ENCODE measurements at places on chromosomes 3 and 15.

GRCh38 chr3:31132132-31132769 is 237.8 kb upstream of the GADL1 start:
- no peak for DNase-seq

GRCh38 chr3:53773611-53774368 is 72.4 kb downstream of the CHDH start:
- DNase-seq: no peak

GRCh38 chr15:65081270-65081669 is 4.7 kb downstream of the KBTBD13 start:
- DNase-seq: peak; percentile 21

GRCh38 chr3:160941885-160942494 is 163.2 kb downstream of the B3GALNT1 start:
- no peak for DNase-seq

GRCh38 chr15:50676799-50677483 is 9.7 kb downstream of the TRPM7 start:
- no peak for DNase-seq

DNA sequence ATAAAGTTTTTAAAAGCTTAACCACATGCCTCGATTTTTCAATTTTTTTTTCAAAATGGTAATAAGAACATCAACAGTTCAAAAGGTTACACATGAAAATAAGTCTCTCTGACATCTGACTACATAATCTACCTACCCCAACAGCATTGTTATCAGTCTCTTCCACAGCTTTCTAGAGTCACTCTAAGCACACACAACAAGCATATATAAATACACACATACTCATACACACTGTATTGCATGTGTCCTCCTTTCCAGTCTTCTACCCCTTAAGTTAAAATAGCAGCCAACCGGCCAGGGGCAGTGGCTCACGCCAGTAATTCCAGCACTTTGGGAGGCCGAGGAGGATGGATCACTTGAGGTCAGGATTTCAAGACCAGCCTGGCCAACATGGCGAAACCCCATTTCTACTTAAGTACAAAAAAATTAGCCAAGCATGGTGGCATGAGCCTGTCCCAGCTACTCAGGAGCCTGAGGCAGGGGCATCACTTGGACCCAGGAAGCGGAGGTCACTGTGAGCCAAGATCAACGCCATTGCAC is 12.2 kb downstream of the TBL1XR1 start:
- DNase-seq: no peak

- DNase-seq: no peak
These were observed 22.5 kb upstream of the BFSP2 start for GRCh38 chr3:133377396-133377795.

DNA sequence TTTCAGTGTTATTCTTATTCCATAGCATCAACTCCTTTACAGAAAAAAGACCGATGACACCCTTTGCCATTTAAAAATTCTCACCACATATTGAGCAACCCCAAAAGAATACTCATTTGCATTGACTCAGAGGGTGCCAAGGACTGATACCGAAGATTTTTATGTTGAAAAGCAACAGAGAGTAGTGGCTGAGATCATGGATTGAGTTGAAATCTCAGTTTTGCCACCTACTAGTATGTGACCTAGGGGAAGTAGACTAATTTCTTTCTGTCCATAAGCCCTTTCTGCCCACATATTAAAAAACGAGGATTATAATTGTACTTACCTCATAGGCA is 313.9 kb upstream of the SATB1 start:
- DNase-seq: no peak

- DNase-seq: no peak
These were observed 17.8 kb downstream of the TEX9 start for GRCh38 chr15:56383010-56383409.

GRCh38 chr15:61613729-61614128 is 384.6 kb upstream of the RORA start:
- no peak for DNase-seq

DNA sequence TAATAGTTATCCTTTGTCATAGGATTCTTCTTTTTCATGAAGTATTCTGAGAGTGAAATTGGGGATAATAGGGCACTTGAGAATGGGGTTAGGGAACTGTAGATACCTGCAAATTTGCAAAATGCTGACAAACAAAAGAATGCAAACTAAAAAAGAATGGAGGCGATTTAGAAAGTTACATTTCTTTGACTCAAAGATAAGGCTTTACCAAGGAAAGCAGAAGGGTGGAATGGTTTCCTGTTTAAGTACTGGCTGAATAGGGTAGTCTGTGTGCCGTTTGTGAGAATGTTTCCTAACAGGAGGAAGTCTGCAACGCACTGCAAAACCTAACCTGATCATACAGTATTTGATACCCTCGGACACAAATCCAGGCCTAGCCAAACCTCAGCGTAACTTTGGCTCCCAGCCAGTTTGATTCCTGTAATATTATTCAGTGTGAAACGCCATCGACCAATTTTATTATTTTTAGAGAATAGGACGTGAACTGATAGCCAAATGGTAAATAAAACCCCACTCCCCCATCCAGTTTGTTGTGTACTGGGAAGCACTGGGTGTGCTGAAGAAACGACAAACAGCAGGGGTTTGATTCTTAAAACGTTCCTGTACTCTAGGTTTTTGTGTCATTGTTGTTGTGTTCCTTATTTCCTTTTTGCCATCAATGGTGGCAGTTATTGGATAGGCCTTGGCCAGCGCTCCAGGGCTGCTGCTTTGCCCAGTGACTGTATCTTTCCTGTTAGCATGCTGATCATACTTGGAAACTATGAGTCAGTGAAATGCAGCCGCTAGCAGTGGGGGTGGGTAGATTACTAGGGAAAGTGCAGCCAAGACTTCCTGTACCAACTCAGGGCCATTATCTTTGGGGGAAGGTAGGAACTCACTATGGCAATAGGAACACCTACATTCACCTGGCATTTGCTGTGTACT is 148.0 kb upstream of the TBL1XR1 start:
- peak; percentile 65 for DNase-seq

DNA sequence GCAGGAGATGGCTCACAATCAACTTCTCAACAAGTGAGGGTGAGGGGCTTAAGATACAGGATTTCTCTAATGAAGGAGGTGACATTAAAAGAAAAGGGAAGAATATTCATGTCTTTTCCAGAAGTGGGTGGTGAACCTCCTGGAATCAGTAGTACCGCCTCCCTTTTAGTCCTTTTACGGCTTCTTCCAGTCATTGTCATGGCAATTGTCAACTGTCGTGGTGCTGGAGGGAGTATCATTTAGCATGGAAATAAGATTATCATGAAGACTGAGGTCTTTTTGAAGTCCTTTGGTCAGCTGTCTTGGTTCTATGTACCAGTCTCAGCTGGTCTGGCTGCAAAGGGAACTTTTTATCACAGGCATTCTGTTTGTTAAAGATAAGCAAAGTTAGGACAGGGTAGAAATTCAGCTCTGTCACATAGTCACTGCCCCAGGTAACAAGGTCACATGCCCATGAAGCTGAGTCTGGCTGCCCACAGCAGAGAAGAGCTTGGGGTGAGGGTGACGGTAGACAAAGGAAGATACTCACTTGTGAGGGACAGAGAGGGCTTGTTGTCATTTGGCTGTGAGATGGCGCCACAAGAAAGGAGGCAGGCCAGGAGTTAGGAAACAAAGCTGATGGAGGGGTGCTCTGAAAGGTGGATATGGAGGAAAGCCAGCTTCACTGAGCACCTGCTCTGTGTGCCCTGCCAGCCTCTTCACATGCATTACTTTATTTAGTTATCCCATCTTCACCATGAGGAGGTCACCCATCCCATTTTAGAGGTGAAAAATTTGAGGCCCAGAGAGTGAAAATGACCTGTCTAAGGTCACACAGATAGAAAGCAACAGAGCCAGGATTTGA is 228.2 kb upstream of the TRIM42 start:
- DNase-seq: no peak

DNA sequence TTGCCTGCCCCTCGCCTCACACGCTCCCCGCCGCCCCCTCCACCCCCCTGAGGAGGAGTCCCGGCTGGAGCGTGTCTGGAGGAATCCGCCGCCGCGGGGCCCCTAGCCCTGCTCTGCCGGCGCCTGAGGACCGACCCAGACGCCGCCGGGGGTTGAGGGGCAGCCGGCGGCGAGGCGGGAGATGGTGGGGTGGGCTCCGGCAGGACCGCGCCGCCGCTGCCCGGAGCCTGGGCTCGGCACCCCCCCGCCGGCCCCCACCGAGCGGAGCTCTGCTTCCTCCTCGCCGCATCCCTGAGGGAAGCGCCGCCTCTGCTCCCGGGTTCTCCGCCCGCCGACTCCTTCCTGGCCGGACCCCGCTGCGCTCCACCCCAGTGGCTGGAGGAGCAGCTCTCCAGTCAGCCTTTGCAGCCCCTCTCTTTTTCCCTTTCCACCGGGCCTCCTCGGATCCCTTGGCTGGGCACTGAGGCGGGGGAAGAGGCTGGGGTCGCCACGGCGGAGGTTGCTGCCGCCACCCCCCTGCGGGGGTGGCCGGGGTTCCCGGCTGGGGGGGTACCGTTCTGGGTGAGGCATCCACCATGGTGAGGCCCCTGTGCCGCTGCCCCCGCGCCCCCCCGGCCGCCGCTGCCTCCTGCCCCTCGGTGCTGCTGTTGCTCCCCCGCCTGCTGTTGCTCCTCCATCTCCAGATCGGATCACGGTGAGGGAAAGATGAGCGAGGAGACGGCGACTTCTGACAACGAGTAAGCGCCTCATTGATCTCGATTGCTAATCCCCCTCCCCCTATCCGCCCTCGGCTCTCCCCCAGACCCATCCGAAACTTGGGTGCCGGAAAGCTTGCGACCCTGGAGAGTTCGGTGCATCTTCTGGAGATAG is at the start of gene SPRED1:
SPRED1 (plus strand) TSS at position 356 of the 870 bp plus-strand sequence; CDS start at position 706, 350 bp downstream.
- DNase-seq: peak; percentile 44

- no peak for DNase-seq
These were observed 19.3 kb upstream of the ETV5 start for GRCh38 chr3:186128158-186128557.

- no peak for DNase-seq
These were observed 115.7 kb downstream of the TMEM266 start for GRCh38 chr15:76175442-76175841.
